Tibial nerve (tissue), 4 donors: ENCODE measurements at places on chromosomes 16 and 17. TPM values are rescaled to one million over a fixed set of nuclear protein-coding genes. Genes with fewer than 3 reads are reported as not detected.
A peak's percentile ranks its signal among the peaks of the same experiment; 100 is the strongest.

GRCh38 chr17:50682938-50683337, 24.8 kb downstream of the ANKRD40 start:
- DNase-seq, result no peak

DNA sequence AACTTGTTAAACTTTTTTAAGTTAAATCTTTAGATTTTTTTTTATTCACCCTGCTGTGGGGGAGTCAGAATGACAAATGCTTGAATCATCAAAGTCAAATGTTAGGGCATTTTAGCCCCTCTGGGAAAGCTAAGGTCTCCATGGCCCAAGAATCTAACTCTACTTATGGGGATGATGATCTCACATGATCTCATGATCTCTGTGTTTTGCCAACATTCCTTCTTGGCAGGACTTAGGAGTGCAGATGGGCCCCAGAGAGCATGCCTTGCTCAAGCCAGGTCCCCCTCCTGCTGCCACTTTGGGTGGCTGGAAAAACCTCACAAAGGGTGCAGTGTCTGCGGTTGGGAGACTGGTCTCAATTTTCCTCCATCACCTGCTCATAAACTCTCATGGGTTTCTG, 108.6 kb downstream of the PRKCB start:
- DNase-seq, result no peak

- DNase-seq, result no peak
Measured at GRCh38 chr17:70013911-70014310, 61.1 kb upstream of the KCNJ16 start.

Gene NHERF1
- total RNA-seq, result 52.0 TPM

DNA sequence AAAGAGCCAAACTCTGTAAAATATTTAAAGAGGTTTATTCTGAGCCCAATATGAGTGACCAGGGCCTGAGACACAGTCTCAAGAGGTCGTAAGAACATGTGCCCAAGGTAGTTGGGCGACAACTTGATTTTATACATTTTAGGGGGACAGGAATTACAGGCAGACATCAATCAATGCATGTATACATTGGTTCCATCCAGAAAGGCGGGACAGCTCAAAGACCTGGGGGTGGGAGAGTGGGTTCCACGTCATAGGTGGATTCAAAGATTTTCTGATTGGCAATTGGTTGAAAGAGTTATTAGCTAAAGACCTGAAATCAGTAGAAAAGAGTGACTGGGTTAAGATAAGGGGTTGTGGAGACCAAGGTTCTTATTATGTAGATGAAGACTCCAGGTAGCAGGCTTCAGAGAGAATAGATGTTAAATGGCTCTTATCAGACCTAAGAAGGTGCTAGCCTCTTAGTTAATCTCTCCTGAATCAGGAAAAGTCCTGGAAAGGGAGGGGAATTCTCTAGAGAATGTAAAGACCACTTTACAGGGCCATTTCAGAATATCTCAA, 32.4 kb downstream of the HSBP1 start:
- DNase-seq, result no peak

DNA sequence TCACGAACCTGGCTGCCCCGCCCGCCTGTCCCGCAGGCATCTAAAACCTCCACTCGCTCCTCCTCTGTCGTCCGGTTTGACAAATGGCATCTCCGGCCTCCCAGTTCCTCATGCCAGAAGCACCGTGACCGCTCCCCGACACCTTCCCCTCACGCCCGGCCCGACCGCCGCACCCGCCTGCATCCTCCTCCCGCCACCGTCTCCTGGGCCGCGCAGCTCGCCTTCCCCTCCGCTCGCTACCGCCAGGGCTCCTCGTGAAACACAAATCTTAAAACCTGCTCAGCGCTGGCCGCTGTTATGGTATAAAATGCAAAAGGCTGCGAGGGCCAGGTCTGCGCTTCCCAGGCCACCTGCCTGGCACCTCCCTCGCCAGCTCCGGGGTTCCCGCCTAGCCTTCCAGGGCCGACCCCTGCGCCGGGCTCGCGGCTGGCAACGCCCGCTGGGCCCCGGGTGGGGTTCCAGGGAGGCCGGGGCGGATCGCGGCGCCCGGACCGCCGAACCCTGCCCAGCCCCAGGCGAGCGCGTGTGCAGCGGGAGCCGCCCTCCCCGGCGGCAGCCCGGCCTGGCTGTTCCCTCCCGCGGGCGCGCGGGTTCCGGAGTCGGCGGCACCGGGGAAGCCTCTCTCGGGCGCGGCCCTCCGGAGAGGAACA, 488 bp downstream of the SPSB3 start:
- no peak for DNase-seq

DNA sequence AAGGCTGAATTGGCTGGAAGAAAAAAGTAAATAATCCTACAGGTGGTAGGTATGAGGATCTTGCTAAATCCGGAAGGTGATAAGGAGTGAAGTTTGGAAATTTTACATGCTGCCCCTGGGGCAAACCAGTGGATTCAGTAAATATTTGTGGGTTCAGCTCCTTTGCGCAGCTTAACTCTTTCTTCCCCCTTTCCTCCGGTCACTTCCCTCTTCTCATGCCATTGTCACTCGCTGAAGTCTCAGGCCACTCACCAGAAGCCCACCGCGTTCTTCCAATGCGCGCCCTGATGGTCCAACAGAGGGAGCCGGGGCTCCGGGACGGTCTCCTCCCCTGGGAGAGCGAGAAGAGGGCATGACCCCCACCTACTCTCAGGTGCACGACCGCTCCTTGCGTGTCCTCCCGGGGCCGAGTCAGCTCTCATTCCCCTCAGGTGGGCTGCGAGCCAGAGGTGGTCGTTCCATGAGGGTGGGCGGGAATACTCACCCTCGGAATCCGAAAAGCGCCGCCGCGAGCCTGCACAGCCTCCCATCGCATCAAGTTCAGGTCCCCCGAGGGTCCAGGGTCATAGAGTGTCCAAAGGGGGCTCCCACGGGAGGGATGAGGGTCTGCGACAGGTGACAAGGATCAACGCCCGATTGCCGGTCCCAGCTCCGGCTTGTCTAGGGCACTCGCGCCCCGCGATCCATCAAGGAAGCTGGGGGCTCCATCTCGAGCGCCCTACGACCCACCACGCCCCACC, 474 bp downstream of the CLN3 start:
- peak; percentile 21 for DNase-seq

Gene CPHXL2
- not detected for total RNA-seq

- no peak for DNase-seq
Measured at GRCh38 chr16:78179666-78180065, 80.2 kb downstream of the WWOX start.

GRCh38 chr16:2710021-2710710, 9.9 kb downstream of the PRSS27 start:
- DNase-seq, result no peak

Gene SLFN14
- not detected for total RNA-seq

Gene CES1
- total RNA-seq, result 26.4 TPM

GRCh38 chr16:47047524-47048203, 74.2 kb upstream of the DNAJA2 start:
- no peak for DNase-seq

Gene DNAI2
- not detected for total RNA-seq

GRCh38 chr17:38693700-38694329, 11.3 kb upstream of the MLLT6 start:
- DNase-seq, result peak; percentile 82

- DNase-seq, result no peak
Measured at GRCh38 chr17:37118366-37119137, 169.8 kb downstream of the AATF start.

- DNase-seq, result no peak
Measured at GRCh38 chr17:50928646-50929045, 62.5 kb upstream of the TOB1 start.

GRCh38 chr16:86828202-86828601, 249.9 kb downstream of the FOXL1 start:
- no peak for DNase-seq

Gene ITGAD
- not detected for total RNA-seq

- no peak for DNase-seq
Measured at GRCh38 chr16:86953631-86954391, 363.4 kb downstream of the C16orf95 start.

Gene KCNJ12
- total RNA-seq, result 2.2 TPM

- DNase-seq, result no peak
Measured at GRCh38 chr17:15278924-15279477, 13.9 kb upstream of the PMP22 start.

Gene NLRC3
- total RNA-seq, result 0.84 TPM

DNA sequence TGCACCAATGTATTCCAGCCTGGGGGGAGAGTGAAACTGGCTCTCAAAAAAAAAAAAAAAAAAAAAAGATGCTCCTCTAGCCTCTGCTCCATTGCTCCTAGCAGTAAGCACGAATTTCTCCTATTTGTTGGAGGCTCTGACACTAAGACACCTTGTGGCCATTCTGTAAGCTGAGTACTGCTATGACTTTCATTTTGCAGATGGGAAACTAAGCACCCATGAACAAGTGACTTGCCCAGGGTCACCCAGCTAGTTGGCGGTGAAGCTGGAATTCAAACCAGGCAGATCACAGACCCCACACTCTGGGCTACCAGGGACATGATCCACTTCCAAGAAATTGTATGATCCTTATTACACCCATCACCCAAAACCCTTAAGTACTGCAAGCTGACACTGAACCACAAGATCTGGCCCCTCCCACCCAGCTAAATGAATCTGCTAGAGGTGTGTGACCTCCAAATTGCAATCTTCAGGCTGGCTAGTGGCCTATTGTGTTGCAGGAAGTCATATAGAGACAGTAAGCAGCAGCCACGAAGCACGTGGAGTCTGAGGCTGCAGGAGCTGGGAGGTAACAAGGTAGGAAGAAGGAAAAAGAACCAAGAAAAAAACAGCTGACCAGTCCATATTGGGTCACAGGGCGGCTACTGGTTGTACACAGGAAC, 209.4 kb downstream of the XYLT1 start:
- DNase-seq, result no peak

Gene SERPINF2
- 6.1 TPM for total RNA-seq

GRCh38 chr16:35516551-35516950, 2057.1 kb downstream of the TP53TG3F start:
- no peak for DNase-seq

GRCh38 chr17:8991514-8992285, 26.2 kb upstream of the PIK3R5 start:
- DNase-seq, result peak; percentile 79

DNA sequence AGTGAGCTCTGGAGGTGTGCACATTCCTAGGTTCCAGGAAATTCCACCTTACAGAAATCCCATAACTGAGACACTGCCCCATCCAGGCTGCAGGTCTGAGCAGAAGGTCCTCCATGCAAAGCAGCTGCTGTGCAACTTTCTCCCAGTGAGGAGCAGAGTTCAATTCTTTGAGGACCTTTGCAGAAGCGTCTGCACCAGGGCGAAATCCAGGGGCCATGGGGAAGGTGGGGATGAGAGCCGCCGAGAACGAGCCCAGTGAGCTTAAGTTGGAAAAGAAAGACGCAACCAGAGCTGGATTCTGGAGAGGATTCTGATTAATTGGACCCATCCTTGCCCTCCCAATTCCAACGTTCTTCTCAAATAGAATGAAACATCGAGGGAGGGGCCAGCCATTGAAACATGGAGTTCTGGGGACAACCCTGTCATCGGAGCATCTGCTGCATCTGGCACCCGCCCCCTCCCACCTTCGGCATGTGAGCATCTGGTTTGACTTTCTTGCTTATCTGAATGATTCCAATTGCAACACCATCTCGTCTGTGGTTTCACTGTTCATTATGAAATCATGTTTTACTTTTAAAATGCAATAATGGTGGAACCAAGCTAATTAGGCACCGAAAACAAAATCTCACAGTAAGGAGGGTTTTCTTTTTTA, 190.6 kb upstream of the FOXF1 start:
- DNase-seq, result no peak

GRCh38 chr17:15411384-15412198, 55.8 kb downstream of the CDRT4 start:
- DNase-seq, result peak; percentile 31

DNA sequence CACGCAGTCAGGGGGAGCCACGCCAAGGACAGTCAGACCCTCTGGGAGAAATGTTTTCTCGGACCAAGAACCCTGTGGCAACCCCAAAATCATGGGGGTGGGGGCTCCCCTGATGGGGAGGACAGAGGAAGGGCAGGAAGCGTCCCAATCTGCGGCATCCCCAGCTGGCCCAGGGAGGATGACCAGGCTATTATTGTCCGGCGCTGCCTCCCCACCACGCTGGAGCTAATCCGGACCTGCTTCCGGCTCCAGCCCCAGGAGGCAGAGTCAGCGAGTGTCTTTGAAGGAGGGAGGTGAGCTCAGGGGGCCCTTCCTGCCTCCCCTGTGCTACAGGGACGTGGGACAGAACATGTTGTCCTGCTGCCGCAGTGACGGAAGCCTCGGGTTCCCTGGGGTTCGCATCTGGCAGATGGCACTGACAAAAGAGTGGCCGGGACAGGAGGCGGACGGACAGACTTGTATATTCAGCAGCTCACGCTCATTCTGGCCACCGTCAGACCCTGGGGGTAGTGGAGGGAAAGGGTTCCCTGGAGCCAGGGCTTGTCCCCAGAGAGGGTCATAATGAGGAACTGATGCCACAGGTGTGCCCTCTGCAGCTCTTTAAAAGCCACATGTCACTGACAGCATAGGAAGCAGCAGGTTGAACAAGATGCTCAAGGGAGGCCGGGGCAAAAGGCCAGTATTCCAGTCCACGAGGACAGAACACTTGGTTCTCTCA, 54.3 kb upstream of the CDC42EP4 start:
- peak; percentile 50 for DNase-seq

DNA sequence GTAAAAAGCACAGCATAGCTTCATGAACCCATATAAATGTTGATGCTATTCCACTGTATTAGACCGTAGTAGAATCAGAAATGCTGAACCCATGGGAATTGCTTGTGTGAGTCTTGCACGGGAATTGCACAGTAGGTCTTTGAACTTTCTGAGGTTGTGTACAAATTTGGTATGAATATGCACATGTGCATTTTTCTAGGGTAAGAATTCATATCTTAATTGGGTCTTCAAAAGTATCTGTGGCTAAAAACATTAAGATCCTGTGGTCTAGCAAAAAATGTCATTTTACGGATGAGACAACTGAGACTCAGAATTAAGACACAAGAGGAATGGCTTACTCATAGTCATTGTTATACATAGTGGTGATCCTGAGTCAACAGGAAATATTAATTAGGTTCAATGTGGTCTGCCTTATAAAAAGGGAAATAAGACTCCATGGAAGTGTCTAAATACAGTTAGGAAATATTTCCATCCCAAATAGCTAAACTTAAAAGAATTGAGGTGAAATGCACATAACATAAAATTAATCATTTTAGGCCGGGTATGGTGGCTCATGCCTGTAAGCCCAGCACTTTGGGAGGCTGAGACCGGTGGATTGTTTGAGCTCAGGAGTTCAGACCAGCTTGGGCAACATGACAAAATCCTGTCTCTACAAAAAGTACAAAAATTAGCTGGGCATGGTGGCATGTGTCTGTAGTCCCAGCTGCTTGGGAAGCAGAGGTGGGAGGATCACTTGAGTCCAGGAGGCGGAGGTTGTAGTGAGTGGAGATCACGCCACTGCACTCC, 22.8 kb downstream of the TAOK1 start:
- no peak for DNase-seq

DNA sequence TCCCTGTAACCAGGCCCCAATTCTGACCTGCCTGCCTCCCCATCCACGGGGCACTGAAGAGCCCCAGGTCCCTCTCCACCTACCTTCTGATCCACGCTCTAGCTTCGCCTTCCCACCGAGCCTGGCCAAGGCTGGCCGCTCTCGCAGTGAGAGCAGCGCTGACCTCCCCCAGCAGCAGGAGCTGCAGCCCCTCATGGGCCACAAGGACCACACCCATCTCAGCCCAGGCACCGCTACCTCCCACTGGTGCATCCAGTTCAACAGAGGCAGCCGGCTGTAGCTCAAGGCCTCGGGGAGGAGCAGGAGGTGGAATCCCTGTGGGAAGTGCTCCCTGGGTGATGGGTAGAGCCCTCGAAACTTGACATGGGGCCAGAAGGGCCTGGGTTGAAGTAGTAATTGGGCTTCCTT, 8.4 kb upstream of the PLEKHG4 start:
- DNase-seq, result no peak

GRCh38 chr16:20175358-20175757, 101.7 kb upstream of the GPR139 start:
- DNase-seq, result no peak
